ENCODE measurements at places on chromosomes 4 and X. TPM values are rescaled to one million over a fixed set of nuclear protein-coding genes. Genes with fewer than 3 reads are reported as not detected.

F8A3 gene
- total RNA-seq, result 2.6 TPM

ARHGAP6 gene
- 1.9 TPM for total RNA-seq

EGF gene
- total RNA-seq, result 6.5 TPM

MEPE gene
- not detected for total RNA-seq

SPARCL1 gene
- not detected for total RNA-seq

PCDH10 gene
- total RNA-seq, result 16.4 TPM

LNX1 gene
- total RNA-seq, result 0.43 TPM

HMX1 gene
- total RNA-seq, result not detected

DNA sequence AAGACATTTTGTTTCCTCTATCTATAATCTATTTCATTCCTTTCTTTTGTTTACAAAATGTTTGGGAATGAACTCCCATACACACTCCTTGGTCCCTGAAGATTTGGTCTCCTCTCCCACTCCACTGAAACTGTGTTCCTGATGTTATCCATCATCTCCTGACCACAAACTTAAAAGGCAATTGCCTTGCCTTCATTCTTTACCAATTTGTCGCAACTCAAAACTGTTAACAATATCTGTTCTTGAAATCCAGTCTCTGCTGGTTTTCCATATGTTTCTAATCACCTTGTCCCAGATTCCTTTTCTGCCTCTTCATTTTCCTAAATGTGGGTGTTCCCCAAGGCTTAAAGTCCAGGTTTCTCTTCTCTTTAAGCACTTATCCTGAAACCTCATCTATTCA, 262.2 kb upstream of the TTC29 start:
- DNase-seq, result no peak

DNA sequence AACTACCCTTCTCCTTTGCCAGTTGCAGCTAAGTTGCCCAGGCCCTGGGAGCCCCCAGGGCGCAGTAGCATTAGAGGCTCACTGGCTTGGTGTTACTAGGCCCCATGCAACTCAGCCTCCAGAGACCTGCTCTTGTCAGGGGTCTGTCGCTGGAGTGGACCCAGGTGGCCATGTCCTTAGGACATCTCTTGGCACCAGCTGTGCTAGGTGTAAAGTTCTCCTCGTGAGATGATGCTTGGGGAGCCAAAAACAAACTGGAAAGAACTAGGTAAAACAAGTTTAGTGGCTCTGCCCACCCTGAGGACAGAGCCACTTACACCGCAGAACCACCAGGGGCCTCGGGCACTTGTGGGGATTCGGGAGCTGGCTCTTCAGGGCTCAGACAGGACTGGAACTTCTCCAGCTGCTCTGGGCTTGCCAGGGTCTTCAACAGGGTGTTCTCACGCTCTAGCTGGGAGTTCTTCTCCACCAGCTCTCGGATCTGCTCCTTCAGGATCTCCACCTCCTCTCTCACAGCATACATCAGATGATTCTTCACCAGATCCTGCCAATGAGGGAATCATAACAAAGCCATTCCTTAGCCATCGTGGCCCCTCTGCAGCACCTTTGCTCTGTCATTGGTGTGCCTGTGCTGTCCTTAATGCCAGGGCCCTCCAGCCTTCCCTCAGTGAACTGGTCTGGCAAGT, 61.2 kb downstream of the TSC22D3 start:
- peak; percentile 32 for DNase-seq

DNA sequence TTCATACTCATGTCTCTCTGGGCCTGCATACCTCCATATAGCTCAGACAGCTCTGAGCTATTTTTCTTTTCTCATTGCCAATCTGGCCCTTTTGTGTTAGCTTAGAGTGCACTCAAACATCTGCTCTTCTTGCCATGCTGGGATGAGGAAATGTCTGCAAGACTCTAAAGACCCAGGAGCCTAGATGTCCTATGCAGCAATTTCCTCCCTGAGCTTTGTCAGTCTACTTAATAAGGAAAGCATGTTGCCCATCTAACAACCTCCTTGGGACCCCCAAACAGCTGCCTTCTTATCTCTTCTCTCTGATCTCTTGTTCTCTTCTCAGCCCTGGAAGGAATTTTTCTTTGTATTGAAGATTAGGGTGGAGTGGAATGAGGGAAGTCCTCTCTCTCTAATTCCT, 69.2 kb downstream of the UCHL1 start:
- DNase-seq, result no peak

- DNase-seq, result no peak
Measured at GRCh38 chrX:46036508-46036907, 508.7 kb downstream of the ZNF674 start.

- DNase-seq, result no peak
Measured at GRCh38 chrX:9573282-9574106, 108.6 kb downstream of the TBL1X start.

GRCh38 chr4:125382995-125383394, 68.2 kb downstream of the FAT4 start:
- DNase-seq, result no peak

- DNase-seq, result no peak
Measured at GRCh38 chr4:10866666-10867065, 182.1 kb upstream of the CLNK start.

- DNase-seq, result no peak
Measured at GRCh38 chr4:82708982-82709381, 89.6 kb downstream of the SCD5 start.

- peak; percentile 14 for DNase-seq
Measured at GRCh38 chr4:19577097-19577496, 674.6 kb upstream of the SLIT2 start.
